Stimulated activated naive CD8-positive, alpha-beta T cell treated with anti-CD3 and anti-CD28 coated beads, Interleukin-15, amount 100 ng/mL, for 72 hours (primary cell): ENCODE measurements at places on chromosomes 3 and 15.

DNA sequence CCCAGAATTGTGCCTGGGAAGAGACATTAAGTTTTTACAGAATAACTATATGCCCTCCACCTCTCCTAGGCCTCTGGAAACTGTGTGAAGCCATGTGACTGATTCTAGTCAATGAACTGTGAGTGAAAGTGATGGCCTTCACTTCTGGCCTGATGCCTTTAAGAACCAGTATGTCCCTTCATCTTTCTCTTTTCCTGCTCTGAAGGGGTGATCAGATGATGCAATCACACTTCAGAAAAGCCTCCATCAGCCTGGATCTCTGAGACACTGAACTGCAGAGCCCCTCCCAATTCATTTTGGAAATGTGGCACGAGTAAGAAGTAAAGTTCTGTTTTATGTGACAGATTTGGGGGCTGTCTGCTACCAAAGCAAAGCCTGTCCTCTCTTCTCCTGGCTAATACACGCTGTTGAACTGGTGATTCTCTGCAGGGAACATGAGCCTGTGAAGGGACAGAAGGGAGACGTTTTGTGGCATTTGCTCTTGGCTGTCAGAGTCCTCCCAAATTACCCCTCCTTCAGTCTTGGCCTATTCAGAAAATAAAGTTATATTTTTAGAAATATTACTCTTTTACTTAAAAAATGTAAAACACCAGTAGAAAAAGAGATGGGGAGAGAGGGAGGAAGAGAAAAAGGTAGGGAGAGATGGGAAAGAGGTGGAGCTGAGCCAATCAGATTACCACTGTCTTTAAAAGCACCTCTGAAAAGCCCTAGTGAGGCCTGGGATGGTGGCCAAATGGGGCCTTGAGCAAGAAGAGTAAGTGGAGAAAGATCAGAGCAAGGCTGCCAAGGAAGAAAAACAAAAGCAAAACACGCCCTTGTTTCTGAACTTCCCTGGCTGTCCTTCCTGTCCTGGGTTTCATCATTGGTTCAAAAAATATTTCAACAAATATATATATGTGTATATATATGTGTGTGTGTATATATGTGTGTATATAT lies 40.9 kb upstream of the RYK start:
- DNase-seq = no peak

- DNase-seq = no peak
Observed at GRCh38 chr3:86869566-86869965, 121.4 kb downstream of the VGLL3 start.

GRCh38 chr3:134067531-134068161 lies 37.9 kb upstream of the SLCO2A1 start:
- no peak for DNase-seq

GRCh38 chr3:184222521-184222920 lies 6.9 kb upstream of the VWA5B2 start:
- no peak for DNase-seq

DNA sequence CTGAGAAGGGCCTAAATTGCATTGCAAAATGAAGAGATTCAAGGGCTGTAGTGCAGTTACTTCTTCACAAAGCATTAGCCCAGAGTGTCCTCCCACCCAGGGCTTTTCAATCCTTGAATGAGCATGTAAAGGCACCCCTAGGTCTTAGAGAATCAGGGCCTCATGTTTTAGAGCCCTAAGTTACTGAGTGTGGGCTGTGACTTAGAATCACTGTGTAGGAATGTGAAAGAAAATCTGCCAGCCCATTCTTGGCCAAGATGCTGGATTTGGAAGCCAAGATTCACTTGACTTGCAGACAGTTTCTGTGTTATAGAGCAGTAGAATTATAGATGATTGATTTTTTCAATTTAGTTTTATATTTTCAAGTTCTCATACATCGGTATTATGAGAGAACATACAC lies 153.2 kb downstream of the MYRIP start:
- DNase-seq = no peak

GRCh38 chr15:72538931-72539330 lies 64.8 kb downstream of the ARIH1 start:
- DNase-seq = no peak

DNA sequence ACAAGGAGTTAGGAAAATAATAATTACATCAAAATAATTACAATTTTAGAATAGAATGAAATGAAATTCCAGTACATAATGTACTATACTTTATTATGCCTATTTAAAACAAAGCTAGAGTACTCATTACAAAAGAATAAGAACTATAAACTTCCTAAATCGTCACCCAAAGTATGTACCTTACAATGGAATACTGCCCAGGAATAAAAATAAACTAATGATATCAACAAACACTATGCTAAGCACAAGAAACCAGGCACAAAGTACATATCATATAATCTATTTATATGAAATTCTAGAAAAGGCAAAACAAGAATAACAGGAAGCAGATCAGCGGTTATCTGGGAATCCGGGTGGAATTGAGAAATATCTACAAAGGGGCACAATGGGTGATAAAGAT lies 84.7 kb downstream of the MYO9A start:
- DNase-seq = no peak

DNA sequence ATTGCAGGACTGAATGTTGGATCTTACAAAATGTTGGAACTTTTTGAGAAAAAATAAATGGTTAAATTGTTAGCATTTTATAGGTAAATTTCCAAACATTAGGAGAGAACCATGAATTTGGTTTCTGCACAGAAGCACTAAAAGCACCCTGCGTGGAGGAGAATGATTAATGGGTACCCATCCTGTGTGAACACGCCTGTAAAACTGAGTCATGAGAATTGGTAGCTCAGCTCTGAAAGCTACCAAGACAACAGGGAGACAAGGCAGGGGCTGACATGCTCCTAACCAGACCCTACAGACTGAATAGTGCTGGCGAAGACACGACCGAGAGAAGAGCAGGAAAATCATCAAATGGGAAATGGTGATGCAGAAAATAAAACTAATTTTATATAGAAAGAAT lies 32.4 kb upstream of the MTMR10 start:
- DNase-seq = no peak

- no peak for DNase-seq
Observed at GRCh38 chr15:64566629-64567427, 106.5 kb downstream of the ZNF609 start.

DNA sequence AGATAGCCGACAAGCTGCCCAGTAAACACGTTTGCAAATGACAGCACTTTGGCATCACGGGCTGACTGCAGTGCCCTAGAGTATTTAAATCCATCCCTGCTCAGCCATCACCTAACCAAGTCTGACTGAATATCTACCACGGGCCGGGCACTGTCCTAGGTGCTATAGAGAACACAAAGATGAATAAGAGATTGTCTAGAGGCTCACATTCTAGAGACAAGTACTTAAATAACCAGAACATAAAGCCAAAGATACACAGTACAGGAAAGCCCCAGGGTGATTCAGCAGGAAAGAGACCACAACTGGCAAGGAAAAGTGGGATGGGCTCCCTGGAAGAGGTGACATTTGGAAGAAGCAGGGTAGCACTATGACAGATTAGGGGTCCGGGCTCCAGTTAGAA lies 103.5 kb downstream of the MYLK start:
- no peak for DNase-seq

- no peak for DNase-seq
Observed at GRCh38 chr3:48275287-48276027, 34.6 kb downstream of the ZNF589 start.

DNA sequence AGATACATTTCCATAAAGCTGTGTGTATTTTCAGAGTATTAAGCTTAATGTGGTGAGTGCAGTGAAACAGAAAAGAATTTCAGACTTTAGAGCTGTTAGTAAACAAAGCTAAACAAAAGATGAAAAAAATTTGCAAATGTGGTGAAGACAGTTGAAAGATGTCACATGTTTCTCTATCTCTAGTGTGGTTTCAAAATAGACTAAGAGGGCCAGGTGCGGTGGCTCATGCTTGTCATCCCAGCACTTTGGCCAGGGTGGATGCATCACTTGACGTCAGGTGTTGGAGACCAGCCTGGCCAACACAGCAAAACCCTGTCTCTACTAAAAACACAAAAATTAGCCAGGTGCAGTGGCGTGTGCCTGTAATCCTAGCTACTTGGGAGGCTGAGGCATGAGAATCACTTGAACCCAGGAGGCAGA lies 466.0 kb upstream of the NR2F2 start:
- no peak for DNase-seq

DNA sequence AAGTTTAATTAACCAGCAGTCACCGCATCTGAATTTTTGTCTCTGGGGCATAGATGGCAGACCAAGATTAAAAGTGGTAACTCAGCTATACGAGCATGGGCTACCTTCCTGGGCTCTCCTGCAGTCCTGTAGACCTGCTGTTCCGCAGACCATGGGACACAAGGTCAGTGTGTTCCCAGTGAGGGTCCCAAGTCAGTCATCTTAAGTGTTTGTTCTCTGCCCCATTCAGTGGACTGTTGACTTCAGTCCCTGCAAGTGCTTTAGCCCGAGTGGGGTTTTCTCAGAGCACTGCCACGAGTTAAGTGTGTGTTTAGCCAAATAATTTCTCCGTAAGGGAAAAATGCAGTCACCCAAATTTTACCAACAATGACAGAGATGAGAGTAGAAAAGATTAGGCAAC lies 4.9 kb upstream of the EXOG start:
- DNase-seq = no peak

GRCh38 chr3:173096140-173096539 lies 44.9 kb downstream of the SPATA16 start:
- no peak for DNase-seq
